ENCODE measurements at places on chromosomes 11 and 22.

GRCh38 chr22:42630901-42631602 lies 9.3 kb downstream of the ATP5MGL start:
- DNase-seq = no peak

DNA sequence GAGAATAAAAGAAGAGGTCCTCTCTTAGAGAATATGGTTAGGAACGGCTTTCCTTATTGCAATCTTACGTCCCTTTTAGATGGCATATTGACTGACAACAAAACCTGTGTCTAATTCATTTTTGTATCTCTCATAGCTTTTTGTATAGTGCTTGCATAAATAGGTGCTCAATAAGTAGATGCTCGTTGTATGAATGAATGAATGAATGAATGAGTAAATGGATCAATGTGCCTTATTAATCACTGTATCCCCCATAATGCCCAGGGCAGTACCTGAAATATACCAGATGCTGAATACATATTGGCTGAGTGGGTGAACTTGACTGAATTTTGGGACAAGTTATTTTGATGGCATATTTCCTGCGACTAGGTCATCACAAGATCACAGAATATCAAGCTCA lies 97.9 kb downstream of the SERGEF start:
- DNase-seq = no peak

DNA sequence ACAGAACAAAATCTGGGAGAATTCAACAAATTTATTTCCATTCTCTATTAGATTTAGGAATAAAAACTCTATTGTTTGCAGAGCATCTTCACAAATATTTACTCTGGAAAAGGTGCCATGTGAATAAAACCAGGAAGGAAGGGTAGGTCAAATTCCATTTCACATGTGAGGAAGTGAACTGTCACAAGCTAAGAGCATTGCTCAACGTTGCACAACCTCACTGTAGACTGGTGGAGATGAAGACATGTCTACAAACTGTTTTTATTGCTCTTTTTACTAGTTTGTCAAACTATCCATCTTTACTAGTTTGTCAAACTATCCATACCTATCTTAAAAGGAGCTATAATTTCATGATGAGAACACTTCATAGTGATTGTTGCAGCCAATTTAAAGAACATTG lies 236.4 kb downstream of the CNTN5 start:
- DNase-seq = no peak

- DNase-seq = no peak
These were observed 81.3 kb upstream of the BLID start for GRCh38 chr11:122197066-122197987.

GRCh38 chr11:16925561-16926065 lies 88.6 kb downstream of the PLEKHA7 start:
- no peak for DNase-seq

GRCh38 chr11:46364056-46364455 lies 16.8 kb downstream of the DGKZ start:
- DNase-seq = no peak

DNA sequence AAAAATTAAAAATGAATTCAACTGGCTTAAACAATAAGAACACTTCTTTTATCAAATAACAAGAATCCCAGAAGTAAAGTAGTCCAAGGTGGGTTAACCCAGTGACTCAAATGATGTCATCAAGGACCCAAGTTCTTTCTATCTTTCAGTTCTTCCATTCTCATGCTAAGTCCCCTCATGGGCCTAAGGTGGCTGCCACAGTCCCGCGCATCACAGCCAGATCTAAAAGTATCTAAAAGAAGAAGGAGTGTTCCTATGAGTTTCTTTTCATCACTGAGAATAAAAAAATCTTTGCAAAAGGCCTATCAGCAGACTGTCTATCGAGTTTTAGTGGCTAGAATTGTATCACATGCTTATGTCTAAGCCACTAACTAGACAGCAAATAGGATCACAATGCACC lies 37.2 kb upstream of the LDLRAD3 start:
- no peak for DNase-seq

DNA sequence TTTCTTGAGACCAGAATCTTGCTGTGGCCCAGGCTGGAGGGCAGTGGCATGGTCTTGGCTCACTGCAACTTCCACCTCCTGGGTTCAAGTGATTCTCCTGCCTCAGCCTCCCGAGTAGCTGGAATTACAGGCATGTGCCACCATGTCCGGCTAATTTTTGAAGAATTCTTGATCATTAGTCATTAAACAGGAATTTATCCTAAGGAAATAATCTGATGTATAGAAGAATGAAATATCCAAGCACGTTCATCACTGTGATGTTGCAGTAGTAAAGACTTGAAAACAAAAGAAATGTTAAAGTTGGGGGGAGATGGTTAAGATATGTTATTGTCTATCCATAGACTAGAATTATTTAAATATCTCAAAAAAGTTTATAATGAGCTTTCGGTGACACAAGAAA lies 23.6 kb downstream of the CBL start:
- no peak for DNase-seq

DNA sequence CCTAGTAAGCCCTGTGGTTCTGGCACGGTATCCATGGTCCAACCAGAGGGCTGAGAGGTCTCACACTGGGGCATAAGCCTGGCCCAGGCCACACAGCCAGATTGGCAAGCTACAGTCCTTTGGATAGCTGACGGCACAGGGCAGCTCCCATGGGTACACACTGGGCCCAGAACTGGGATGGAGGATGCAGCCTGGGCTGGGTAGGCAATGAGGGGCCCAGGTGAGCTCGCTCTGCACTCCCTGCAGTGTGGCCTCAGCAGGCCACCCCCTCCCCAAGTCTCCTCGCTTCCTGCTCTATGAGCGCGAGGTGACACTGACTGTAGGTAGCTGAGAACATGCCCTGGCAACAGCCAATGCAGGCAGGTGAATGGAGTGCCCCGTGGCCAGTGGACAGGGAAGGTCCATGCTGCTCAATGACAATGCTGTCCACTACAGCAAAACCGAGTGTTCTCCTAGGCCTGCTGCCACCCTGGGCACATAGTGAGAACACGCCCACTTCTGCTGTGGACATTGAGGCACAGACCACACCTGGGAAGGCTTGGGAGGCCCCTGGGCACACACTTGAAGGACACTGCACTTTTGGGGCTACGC lies 3.8 kb downstream of the ARVCF start:
- DNase-seq = no peak

- DNase-seq = no peak
These were observed 242.6 kb upstream of the FAT3 start for GRCh38 chr11:91981995-91982394.

DNA sequence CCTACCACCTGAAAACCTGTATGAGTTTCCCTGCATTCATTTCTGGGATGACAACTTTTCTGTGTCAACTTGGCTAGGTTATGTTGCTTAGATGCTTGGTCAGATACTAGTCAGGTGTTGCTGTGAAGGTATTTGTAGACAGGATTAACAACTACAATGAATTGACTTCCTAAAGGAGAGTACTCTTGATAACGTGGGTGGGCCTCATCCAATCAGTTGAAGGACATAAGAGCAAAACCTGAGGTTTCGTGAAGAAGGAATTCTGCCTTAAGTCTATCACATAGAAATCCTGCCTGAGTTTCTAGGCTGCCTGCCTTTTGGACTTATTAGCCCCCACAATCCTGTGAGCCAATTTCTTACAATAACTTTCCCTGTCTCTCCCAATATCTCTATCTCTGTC lies 81.2 kb upstream of the TBCEL start:
- no peak for DNase-seq

GRCh38 chr11:72766152-72766902 lies 14.1 kb upstream of the ARAP1 start:
- no peak for DNase-seq

DNA sequence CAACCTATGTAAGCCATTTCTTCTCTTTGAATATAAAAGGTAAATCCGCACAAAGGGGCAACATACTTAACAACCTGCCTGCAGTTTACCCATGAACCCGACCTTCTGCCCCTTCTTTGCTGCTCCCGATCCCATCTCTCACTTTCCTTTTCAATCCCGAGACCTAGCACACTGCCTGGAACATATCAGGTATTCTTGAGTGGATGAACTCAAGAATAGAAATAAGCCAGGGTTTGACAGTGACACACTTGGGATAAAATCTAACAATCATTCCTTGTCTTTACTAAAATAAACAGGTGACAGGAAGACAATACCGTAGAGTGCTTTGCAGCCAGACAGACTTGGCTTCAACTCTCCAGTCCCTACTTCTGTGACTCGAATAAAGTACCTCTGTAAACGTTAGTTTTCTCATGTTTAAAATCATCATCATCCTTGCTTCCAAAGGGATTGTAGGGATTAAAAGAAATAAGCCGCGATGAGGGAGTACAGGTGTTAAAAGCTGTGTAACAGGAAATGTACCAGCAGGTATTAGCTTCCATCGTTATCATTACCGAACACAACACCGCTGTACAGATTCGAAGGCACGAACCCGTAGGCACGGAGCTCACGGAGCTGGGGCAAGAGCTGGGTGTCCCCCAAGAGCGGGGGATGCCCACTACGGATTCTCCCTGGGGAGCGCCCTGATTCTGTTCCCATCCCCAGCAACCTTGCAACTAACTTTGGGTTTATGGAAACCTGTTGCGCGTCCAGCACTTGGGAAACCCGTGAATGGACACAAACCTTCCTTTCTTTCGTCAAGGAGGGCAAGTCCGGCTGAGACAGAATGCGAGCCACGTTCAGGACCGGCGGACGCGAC lies 720 bp downstream of the UFD1 start:
- no peak for DNase-seq

DNA sequence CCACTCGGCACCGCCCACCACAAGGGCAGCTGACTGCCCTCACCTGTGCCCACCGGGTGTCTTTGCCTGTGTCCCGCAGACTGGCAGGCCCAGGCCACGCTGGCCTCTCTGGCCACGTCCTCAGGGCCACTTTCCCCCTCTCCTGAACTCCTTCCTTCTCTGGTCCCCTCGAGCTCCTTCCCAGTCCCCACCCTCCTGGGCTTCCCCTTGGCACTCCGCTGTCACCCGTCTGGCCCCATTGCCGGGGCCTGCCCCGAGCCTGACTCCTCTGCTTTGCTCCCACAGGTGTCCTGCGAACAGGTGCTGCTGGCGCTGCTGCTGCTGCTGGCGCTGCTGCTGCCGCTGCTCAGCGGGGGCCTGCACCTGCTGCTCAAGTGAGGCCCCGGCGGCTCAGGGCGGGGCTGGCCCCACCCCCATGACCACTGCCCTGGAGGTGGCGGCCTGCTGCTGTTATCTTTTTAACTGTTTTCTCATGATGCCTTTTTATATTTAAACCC lies 14.2 kb downstream of the MCAT start:
- no peak for DNase-seq

DNA sequence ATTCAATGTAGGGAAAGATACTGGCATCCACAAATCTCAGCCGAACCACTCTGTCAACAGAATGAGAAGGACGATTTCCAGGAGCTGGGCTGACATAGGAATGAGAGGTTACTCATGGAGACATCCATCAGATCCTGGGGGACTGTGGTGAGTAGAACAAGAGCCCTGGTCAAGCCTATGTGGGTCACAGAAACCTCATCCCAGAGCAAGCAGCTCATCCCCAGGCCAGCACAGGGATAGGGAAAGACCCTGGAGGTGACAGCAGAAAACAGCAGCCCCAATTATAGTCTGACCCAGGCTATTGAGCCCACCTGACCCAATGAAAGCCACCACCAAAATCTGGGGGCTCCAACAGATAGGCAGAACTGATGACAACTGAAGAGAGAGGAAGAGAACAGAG lies 128.0 kb upstream of the SERPIND1 start:
- DNase-seq = no peak

- no peak for DNase-seq
These were observed 123.4 kb downstream of the SLC17A6 start for GRCh38 chr11:22461626-22462025.

GRCh38 chr22:50486561-50487289 lies at the start of gene MIOX:
MIOX (plus strand) TSS chr22:50486859; CDS start chr22:50486898, 39 bp downstream.
- DNase-seq = no peak

GRCh38 chr11:60756307-60757032 lies at the start of gene MS4A15:
MS4A15 (plus strand) TSS chr11:60756867; CDS start chr11:60763734, 6,867 bp downstream.
- DNase-seq = no peak

GRCh38 chr11:45339729-45340519 lies 53.8 kb upstream of the SYT13 start:
- DNase-seq = peak; percentile 71

- DNase-seq = no peak
These were observed 98.9 kb downstream of the TRAF6 start for GRCh38 chr11:36411202-36411640.

DNA sequence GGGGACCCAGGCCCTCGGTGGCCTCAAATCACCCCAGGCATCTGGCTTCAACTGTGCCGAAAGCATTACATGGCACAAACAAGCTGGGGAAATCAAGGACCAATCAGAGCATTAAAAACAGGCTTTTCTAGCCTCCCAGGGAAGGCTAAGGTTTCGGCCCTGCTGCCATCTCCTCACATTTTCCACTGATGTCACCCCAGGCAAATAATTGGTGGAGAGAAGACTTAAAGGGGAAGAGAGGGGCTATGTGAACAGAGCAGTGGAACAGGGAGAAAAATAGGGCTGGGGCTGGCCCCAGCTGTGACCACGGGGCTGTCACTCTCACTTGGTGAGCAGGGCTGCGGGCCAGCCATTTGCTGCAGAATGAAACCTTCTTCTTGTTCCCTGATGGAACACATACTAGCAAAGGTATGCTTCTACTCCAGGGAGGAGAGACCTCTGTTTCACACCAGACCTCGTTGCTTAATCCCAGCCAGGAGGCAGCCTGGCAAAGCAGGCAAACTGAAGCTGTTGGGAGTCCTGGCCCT lies 581.3 kb downstream of the SOX6 start:
- DNase-seq = no peak

GRCh38 chr11:78453140-78453935 lies 35.7 kb upstream of the GAB2 start:
- no peak for DNase-seq

DNA sequence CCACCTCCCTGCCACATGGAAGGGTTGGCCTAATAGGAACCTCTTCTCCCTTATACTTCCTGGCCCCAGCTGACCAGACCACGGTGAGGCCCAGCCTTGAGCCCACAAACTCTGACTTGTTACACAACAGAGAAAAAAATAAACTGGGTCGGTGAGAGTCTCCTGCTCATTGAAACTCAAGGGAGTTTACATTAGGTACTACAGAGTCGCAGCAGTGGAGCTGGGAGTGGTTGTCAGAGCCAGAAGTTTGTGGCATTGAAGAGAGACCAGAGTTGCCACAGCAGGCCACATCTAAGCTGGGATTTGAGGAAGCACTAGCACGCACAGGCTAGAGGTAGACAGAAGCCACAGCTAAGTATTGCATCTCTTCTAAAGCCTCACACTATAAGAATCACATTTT lies 296.2 kb downstream of the DDX10 start:
- no peak for DNase-seq

DNA sequence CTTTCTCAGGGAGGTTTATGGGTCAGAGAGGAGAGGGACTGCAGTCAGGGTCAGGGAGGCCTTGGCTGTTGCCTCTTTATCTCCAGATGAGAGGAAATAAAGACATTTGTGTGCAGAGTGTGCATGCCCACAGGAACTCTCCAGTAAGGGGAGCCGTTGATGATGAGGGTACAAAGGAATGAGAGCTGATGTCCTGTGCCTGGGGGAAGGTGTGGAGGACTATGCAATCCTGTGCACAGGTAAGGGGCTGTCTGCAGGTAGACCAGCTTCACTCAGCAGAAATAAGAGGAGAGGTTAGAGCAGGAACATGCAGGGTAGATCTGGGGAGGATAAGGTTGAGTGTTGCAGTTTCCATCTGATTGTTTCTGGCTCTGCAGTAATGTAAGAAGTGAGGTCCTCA lies 132.6 kb downstream of the NTM start:
- DNase-seq = no peak
